ENCODE measurements at places on chromosomes 2 and 18.

DNA sequence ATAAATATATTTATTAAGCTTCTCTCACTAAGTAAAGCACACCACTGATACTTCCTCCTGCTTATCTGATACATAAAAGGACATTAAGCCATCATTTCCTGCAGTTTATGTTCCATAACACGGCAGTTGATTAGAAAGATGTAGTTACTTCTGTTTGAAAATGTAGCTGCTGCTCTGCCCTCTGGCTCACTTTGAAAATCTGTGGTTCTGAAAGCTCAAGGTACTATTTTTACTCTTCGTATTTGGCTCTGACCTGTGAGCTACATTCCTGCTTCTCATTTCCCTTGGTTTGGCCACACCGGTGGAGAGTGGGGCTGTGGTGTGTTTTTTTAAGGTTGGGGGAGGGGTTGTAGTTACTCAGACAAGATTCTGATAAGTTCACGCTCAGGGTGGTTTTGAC, 12.8 kb upstream of the TTN start:
- DNase-seq: no peak

DNA sequence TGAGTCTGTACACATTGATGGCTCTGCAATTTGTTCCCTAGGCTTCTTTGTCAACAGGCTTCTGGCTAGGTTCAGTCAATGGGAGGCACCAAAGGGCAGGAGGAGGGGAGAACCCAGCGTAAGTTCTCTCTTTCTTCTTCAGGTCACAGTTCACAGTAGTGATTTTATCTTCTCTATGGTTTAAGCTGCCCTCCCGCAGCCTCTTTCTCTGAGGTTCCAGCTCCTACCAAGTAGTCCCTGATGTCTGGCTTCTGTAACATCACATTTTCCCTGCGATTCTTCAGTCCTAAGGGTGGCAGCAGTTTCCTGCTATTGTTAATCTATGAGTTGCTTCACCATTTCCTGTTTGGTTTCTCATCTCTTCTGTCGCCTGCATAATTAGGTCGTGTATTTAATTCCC, 107.4 kb downstream of the CPO start:
- no peak for DNase-seq

DNA sequence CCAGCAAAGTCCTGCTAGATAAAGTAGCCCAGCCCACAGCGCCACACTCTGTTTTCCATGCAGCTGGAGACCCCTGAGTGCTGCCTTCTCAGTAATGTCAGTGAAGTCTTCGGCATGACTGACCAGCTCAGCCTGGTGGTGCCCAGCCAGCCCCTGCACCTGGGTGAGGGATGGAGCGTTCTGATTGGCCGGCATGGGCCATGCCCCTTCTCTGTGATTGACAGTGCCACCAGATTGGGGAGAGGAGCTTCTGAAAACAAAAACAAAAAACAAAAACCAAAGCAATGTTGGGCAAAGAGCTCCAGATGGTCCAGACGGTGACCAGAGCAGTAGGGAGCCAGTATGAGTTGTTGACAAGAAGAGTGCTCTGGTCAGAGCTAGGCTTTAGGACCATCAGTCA, 122.6 kb downstream of the DYSF start:
- no peak for DNase-seq

DNA sequence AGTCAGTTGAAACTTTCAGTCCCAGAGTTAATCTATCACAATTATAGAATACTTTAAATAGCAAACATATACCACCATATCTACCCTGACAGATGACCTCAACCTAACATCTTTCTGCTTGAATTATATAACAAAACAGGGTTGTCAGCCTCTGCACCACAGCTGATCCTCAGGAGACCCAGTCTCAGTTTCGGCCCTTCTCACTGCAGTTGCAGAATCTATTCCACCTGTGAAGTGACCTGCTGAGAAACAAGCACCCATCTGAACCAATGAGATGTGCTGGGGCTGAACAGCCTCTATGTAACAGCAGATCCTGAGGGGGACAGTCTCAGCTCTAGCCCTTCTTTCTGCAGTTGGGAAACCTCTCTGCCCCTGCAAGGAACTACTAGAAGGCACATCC, 567.6 kb downstream of the KCNJ3 start:
- no peak for DNase-seq

GRCh38 chr2:202299712-202300111, 34.1 kb downstream of the NOP58 start:
- DNase-seq: no peak

- no peak for DNase-seq
Observed at GRCh38 chr2:238136820-238137537, 1.5 kb upstream of the KLHL30 start.

- DNase-seq: no peak
Observed at GRCh38 chr2:168796583-168797285, 5.7 kb upstream of the NOSTRIN start.

DNA sequence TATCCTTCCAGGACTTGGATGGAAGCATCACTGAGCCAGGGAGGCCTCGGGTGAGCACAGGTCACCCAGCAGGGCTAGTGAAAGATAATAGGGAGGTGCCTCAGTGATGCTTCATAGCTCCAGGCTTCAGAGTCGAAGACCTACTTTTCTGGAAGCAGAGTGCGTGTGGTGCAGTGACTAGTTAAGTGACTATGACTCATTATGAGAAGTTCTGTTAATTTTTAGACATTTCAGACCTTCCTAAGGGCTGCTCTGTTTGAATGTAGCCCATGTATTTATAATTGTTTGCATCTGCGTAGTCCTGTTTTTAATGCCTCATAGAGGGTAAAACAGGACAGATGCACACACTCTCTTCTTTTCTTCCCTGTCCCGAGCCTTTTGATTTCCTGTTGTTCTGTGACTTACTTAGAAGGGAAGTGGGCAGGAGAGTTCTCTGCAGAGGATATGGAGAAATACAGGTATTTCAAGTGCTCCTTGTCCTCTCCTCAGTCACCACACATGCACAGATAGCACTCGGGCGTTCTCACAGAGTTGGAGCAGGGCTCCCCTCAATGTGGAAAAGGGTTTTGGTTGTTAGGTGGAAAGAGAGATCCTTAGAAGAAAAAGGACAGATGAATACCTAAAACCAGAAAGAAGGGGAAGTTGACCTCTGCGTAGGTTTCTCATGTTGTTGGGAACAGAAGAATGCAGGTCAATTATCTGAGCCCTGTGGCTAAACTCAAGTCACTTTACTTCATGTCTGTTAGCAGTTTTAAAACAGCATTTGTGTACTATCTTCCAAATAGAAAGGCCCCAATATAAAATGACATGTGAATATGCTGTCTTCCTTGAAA, 34.7 kb downstream of the RALB start:
- DNase-seq: no peak

DNA sequence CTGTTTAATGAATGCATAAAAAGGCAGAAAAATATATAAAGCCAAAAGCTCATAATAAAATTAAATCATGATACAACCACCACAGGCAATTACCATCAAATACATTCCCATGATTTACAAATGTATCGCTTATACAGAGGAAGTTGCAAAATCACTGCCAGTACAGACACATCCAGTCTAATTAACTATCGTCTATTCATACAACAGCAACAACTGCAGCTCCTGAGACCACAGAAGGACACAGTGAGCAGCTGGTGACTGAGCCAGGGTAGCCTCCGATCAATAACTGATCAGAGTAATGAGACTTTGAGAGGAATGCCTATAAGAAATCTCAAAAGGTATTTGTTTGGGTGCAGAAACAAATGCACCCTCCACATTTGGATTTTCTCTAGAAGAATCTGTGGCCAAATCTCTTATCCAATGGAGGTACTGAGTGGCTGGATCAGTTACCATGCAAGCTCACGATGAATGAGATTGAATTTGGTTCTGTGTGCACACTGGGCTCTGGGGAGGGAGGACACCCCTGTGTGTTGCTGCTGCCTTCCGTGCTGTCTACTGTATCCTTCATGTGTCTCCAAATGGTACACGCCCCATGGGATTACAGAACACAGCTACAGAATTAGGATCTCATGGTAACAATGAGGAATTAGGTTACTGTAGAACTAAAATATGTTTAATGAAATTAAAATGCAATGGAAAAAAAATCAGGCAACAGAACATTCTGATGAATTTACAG, 119.6 kb downstream of the MBP start:
- DNase-seq: no peak

- no peak for DNase-seq
Observed at GRCh38 chr2:21466341-21466927, 342.7 kb downstream of the TDRD15 start.

- no peak for DNase-seq
Observed at GRCh38 chr2:100292022-100292580, 30.2 kb downstream of the LONRF2 start.

DNA sequence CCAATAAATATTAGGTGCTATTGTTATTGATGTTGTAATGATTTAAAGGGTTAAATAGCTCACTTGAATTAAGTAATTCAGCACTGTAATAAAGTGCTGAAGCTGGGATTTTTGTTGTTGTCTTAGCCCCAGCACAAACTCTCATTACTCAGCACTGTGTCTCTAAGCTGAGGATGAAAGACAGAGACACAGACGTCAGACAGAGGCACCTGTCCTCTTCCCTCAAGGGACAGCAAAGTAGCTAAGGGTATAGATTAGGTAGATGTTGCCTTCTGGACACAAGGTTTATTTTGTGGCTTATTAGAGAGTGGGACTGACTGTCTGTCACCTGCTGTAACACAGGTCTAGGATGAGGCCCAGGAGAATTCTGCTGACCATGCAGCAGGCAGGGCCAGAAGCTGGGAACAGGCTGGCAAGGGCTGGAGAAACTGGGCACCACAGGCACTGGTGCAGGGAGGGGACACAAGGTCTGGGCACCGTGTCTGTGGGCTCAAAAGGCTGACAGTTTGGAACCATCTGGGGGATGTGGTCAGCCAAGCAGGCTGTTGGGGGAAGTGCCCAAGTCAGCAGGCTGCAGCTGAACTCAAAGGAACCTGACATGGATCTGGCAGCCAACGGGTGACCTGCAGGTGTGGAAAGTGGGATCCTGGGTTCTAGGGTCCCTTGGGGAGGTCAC, 20.0 kb upstream of the PTPN4 start:
- DNase-seq: no peak

DNA sequence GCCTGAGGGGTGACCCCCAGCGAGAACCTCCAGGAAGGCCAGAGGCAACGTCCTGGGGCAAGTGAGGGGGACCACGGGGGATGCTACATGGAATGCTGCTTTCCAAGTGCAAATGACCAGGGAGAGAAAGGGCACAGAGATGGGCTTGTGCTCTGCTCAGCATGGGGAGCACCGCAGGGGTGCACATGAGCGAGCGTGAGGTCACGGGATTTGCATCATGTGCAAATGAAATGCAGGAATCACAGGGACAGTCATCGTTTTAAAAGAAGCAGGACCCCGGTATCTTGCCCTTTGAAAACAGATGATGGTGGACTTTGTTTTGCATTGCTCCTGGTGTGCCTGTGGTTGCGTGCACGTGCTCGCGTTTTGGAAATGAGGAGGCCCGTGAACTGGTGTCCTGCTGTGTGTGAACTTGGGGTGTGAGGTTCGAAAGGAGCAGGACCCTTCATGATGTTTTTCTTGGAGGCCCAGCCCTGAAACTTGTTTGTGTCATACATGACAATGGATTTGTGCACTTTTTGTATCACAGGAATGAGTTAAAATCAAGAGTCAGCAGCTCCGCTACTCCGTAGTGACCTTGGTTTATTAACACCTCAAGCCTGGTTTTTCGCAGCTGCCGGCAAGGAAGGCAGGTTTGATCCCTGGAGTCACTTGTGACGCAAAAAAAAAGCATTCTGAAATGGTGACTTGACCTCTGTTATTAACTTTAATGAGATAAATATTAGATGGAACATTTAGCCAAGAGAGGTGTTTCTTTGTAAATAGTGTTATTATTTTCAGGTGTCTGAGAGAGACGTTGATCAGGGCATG, 234.5 kb downstream of the LDLRAD4 start:
- DNase-seq: no peak

DNA sequence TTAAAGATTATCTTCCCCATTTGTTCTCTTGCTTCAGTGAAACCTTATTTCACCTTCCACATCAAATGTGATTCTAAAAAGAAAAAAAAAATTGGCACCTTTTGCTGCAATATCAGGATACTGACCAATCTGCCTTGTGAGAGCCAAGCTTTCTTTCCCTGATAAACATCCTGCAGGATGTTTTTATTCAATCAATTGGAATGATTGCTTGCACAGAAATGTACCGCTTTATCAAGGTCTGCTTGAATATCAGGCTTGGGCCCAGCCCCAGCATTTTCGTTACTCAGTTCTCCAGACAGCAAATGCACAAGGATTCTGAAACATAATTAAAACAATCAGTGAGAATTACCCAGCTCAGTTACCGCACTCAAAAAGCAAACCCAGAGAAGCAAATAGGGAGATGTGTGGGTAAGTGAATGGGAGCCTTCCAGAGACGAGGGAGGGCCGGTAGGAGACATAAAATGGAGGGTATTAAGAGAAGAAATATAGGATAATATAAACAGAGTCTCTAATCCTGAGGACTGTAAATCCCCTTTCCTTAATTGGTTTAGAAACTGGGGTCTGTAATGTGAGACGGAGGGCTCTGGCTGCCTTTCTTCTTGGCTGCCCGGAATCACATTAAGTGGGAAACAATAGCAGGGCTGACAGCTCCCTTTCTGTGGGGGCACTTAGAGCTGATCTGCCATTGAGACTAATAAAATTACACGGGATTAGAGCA, 291.8 kb downstream of the ICOS start:
- no peak for DNase-seq

GRCh38 chr2:213021971-213022899, 129.2 kb downstream of the IKZF2 start:
- DNase-seq: no peak

GRCh38 chr2:106304612-106305184, 110.6 kb upstream of the UXS1 start:
- no peak for DNase-seq

DNA sequence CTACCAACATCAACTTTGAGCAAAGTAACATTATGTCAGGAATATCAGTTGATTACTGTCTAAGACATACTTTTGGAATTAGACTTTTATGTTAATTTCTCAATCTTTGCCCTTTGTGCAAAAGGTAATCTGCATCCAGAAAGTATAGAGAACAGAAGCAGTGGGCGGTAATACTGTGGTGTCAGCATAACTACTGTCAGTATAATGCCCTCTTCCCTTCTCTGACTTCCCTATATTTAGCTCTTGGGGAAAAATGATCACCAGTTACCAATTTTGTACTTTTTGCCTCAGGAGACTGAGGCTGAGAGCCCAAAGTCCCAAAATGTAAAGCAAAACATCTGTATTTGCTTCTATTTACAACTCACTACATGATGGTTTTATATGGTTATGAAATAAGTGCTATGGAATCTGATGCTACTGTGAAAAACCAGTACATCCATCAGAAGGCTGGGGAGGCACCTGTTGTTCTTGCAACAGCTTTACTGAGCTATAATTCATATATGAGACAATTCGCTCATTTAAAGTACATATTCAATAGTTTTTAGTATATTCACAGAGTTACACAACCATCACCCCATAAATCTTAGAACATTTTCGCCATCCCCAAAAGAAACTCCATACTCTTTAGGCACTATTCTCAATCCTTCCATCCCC, 51.3 kb upstream of the CD302 start:
- DNase-seq: no peak

Data from activated naive CD4-positive, alpha-beta T cell (primary cell).